ENCODE measurements at places on chromosomes 16 and 17.
A peak's percentile ranks its signal among the peaks of the same experiment; 100 is the strongest.

DNA sequence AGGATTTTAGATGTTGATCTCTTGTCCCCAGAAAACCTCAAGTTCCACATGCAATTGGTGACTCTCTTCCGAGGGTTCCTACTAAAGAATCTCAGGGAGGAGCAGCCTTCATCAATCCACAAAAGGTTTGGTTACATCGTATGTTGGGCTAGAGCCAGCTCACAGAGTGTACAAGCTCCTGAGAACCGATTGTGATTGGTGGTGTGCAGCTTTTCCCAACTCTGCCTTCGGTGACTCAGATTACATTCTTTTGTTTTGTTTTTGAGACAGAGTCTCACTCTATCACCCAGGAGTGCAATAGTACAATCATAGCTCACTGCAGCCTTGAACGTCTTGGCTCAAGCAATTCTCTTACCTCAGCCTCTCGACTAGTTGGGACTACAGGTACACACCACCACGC is 172.4 kb downstream of the PMP22 start:
- no peak for DNase-seq

- DNase-seq = no peak
These were observed at the start of gene CMTM1 for GRCh38 chr16:66566051-66566901. Gene CMTM1, plus strand, starts transcription at chr16:66566439. Its CDS starts 75 bp downstream, at chr16:66566514.

DNA sequence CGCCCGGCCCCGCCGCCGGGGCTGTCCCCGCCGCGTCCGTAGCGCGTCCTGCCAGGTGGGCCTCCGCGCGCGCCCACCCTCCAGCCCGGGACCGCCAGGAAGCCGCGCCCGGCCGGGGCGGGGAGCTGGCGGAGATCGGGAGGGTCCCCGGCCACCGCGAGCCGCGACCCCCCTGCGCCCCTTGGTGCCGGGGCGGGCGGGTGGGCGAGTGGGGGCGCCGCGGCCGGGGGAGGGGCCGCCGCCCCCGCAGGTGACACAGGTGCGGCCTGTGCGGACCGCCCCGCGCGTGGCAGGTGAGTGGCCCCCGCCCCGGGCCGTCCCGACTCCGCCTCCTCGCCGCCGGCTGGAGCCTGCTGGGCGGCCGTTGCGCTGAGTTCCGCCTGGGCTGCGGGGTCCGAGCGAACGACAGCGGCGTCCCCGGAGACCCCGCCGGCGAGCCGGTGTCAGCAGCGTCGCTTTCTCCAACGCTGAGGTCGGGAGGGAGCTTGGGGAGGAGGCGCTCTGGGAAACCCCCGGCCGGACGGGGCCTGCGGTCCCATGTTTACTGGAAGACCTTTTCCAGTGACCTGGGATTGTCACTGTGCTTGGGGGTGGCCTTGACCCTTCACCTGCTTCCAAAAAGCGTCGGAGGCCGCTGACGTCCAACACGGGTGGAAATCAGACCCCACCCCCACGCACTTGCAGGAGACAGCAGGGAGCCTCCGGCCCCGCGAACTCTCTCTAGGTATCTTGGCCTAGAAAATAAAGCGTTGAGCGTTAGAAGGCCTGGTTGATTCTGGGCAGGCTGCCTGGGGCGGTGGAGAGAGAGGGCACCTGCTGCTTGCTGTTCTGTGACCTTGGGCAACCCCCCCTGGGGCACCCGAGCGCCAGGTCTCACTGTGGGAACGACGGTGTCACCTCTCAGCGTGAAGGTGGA is 542 bp downstream of the KLHL36 start:
- peak; percentile 16 for DNase-seq

DNA sequence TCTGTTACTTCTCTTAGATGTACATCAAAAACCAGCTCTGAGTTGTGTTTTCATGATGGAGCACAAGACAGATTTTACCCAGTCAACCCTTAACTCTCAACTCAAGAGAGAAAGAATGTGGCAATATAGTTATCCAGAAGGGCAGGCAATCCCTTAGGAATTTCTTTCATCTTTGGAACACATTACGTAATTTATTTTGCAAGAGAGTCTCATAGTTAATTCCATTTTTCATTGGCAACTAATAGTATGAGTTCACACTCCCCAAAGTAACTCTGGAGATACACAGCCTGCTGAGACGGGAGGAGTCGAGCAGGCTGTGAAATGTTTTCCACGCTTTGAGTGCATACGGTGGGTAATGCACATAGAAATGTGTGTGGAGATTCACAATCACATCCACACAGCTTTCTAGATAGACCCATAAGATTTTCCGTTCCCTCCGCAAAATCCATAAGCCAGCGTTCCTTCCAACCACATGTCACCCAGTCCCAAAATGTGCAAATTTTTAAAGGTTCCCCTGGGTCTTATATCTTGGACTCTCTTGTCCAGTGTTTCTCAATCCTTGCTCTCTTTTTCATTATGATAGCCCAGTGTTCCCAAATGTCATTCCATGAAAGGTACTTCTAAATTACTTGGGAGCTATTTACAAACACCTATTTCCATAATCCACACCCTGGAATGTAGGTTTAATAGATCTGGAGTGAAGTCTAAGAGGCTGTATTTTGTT is 8.4 kb upstream of the CDRT4 start:
- DNase-seq = no peak

DNA sequence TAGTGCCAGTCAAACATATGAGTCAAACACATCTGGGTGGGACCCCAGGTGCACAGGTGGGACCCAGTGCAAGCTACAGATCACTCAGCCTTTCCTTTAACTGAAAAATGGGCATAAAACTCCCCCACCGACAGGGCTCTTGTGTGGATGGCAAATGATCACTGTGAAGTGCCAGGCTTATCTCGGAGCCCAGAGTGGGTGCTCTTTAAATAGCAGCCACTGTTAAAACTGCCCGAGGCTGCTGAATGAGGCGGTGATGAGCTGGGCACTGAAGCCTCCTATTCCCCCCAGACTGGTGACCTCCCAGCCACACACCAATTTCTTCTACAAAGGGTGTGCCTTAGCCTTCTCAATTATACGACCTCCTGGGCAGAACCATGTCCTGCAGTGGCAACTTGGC is 433.8 kb downstream of the SLC39A11 start:
- DNase-seq = no peak

DNA sequence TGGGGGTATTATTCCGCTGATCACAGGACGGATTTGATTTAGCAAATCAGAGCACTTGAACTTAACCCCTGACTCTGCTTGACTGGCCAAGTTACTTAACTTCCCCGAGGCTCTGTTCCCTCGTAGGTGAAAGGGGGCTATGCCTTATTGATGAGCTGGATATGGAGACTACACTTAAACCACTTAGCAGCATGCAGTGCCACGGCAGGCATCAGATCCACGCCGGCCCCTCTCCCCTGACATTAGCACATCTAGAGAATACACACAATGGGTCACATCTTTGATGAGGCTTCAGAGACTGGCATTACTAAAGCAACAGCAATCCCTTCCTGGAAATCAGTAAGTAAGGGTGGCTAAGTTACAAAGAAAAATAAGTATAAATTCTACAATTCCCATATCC is 71.0 kb downstream of the ABCC12 start:
- no peak for DNase-seq

GRCh38 chr16:86739808-86740207 is 161.5 kb downstream of the FOXL1 start:
- DNase-seq = no peak

DNA sequence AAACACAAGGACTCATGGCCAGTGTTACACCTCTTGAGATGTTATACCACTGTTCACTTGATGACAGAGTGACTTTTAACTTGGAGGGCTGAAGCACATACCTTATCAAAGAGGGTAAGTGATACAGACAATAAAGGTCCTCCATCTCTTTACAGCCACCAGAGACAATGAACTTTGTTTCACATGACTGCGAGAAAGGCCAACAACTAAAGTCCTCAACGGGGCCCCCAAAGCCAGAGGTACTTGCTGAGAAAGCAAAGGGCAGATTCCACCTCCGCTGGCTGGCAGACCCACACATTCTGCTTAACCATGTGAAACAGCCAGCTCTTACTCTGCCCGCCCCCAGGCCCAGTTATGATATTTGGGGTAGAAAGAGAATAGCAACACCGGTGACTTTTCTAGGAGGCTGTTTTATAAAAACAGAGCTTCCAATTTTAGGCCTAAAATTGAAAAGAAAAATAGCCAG is 21.4 kb downstream of the DCUN1D3 start:
- DNase-seq = no peak

DNA sequence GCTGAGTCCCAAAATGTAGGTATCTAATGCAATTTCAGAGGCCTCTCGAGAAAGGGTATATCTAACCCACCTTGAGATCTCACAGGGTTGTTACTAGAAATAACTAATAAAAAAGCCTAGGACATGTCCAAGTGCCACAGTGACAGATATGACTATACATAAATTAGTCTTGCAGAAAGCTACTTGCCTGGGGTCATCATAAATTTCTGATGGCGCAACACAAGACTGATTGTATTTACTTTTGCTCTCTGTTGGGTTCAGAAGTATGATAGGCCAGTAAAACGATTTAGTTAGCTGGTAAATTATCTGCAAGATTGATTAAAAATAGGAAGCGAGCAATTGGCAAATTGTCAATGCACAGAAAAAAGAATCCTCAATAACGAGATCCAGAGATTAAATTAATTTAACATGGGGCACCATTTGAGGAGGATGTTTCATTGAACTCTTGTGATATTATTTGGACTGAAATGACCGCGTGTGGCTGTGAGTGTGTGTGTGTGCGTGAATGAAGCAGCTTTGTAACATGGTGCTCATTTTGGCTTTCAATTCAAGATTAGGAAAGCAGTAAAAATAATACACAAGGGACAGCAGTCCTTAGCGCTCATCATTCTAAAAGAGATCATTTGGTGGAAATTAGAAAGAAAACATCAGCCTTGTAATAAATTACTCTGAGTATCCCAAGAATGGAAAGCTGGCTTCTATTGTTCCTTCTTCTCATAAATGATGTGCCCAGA is 157.4 kb upstream of the ZFHX3 start:
- DNase-seq = no peak

- DNase-seq = peak; percentile 72
These were observed 186.0 kb upstream of the TNRC6C start for GRCh38 chr17:77772461-77772897.

DNA sequence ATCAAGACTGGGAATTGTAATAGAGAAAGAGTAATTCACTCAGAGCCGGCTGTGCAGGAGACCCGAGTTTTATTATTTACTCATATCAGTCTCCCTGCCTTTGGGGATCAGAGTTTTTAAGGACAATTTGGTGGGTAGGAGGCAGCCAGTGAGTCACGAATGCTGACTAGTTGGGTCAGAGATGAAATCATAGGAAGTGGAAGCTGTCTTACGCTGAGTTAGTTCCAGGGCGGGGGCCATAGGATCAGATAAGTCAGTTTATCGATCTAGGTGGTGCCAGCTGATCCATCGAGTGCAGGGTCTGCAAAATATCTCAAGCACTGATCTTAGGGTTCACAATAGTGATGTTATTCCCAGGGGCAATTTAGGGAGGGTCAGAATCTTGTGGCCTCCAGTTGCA is 20.2 kb upstream of the GUCY2D start:
- no peak for DNase-seq

DNA sequence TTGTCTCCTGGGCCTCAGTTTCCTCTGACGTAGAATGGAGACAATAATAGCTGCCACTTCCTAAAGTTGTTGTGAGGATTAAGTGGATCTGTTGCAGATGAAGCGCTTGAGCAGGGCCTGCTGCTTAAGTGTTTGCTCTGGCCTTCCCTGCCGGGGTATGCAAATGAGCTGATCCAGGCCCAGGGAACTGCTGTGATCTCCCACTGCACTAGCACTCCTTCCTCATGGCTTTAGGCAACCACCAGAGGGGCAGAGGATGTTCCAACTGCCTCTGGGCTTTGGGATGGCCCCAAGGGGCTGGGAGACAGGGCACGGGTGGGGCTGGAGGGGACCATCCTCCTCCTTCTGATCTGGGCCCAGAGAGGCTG is 6.2 kb downstream of the SBK1 start:
- DNase-seq = no peak

GRCh38 chr16:50282955-50283631 is 16.7 kb downstream of the ADCY7 start:
- no peak for DNase-seq

DNA sequence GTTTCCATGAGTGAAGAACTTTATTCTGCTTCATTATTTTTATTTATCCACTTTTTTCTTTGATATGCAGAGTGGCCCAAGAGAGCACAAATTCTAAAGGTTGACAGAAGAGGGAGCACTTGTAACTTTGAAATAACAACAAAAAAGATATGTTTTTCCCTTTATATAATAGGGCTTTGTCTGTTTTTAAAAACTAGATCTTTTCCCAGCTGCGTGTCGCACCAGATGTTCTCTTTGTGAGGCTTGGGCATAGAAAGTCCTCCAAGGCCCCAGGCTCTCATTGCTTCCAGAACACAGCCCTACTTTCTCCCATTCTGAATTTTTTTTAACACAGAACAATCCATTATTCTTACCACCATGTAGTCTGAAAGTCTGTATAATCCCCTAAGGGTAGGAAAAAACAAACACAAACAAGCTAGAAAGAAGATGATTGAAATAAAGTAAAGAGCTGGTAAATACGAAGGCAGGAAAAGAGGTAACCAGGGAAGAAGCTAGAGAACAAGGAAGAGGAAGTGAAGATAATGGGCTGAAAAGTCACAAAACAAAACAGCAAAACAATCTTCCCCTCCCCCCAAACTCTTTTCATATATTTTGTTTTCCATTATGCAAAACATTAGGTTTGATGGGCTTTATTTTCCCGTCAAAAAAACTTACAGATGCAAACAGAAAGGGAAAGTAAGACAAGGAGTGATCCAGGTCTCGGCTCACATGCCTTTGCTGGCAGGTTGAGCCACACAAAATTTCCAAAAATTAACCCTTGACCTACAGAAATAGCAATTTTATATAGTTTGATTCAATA is 160.4 kb downstream of the ABCA8 start:
- DNase-seq = no peak

DNA sequence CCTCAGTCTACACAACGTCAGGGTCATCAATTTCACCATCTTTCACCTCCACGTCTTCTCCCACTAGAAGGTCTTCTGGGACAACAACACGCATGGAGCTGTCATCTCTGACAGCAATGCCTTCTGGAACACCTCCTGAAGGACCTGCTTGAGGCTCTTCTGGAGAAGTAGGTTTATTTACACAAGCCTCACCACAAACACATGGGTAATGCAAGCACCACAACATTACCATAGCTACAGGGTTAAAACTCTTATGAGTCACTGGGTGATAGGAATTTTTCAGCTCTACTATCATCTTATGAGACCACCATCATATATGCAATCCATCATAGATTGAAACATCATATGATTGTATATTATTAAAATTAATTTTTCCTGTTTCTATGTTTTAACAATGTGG is 215.4 kb downstream of the CHD9NB start:
- DNase-seq = no peak

DNA sequence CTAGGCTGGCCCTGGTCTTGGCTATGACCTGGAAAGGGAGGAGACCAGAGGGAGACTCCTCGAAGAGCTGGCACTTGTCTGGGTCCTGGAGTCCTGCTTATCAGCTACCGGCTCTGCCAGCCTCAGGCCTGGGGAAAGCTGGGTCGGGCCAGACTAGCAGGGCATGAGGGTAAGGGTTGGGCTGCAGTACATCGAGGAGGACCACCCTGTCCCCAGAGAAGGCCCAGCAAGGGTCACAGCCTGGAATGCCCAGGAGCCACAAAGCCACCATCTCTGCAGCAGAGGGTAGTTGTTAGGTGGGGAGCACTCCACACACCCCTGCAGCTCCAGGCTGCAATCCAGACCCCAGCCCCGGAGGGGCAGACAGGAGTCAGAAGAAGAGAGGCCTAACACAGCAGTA is 54.0 kb downstream of the SLC6A2 start:
- DNase-seq = no peak
